ENCODE measurements at places on chromosomes 13 and 19.
A peak's percentile ranks its signal among the peaks of the same experiment; 100 is the strongest.

DNA sequence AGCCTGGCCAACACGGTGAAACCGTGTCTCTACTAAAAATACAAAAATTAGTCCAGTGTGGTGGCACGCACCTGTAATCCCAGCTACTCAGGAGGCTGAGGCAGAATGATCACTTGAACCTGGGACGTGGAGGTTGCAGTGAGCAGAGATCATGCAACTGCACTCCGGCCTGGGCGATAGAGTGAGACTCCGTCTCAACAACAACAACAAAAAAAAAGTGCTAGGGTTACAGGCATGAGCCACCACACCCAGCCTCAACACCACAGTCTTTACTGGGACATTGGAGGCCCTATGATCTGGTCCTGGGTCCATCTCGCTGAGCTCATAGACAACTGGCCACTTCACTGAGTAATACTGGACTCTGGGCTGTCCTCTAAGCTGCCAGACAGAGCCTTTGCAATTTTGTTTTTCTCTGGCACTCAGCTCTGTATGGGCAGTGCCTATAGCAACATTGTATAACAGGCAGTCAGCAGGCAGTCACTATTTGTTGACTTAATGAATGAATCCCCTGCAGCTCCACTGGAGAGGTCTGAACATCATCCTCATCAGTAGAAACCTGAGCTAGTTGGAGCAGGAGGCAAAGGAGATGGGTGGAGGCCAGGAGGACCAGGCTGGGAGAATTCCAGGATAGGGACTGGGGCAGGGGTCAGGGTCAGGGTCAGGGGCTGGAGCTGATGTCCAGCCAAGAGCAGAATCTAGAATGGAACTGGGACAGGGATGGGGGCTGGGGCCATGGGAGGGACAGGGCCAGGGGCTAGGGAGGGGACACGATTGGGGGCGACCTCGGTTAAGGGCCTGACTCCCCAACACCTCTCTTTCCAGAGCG, 8.1 kb downstream of the BLOC1S3 start:
- DNase-seq: no peak

DNA sequence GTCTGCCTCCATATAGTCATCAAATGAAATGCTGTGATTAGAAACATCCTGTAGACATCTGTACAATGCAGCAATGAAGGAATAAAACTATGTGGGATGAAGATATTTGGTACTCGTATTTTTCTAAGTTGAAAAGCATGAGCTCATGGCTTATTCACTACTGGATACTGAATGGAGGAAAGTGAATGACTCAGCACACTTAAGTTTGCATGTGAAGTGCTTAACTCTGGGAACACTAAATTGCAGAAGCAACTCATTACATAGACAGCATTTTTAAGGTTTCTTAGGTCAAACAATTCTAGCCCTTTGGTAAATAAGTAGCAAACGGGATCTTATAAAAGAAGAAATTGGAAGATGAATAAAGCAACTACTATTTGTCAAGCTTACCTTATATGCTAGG, 429.0 kb upstream of the MIR17HG start:
- no peak for DNase-seq

- no peak for DNase-seq
Measured at GRCh38 chr13:51158880-51159518, 47.9 kb upstream of the C13orf42 start.

GRCh38 chr19:33620611-33621010, 1.1 kb upstream of the CHST8 start:
- no peak for DNase-seq

- no peak for DNase-seq
Measured at GRCh38 chr19:2699413-2700140, 2.9 kb downstream of the GNG7 start.

DNA sequence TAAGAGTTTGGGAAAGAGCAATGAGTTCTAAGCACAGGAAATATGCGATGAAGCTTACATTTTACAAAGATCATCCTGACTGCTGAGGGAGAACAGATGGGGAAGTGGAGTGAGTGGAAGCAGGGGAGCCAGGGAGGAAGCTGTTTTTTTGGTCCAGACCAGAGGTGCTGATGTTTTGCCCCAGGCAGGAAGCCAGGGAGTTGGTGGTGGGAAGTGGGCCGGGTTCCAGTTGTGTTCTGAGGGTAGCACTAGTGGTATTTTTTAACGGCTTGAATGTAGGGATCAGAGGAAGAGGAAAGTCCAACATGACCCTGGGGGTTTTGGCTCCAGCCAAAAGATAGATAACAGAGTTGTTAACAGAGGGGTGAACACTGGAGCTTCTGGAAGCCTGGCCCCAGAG, 20.7 kb upstream of the OLFM4 start:
- DNase-seq: no peak

GRCh38 chr19:6812612-6813011, 40.1 kb downstream of the VAV1 start:
- no peak for DNase-seq

DNA sequence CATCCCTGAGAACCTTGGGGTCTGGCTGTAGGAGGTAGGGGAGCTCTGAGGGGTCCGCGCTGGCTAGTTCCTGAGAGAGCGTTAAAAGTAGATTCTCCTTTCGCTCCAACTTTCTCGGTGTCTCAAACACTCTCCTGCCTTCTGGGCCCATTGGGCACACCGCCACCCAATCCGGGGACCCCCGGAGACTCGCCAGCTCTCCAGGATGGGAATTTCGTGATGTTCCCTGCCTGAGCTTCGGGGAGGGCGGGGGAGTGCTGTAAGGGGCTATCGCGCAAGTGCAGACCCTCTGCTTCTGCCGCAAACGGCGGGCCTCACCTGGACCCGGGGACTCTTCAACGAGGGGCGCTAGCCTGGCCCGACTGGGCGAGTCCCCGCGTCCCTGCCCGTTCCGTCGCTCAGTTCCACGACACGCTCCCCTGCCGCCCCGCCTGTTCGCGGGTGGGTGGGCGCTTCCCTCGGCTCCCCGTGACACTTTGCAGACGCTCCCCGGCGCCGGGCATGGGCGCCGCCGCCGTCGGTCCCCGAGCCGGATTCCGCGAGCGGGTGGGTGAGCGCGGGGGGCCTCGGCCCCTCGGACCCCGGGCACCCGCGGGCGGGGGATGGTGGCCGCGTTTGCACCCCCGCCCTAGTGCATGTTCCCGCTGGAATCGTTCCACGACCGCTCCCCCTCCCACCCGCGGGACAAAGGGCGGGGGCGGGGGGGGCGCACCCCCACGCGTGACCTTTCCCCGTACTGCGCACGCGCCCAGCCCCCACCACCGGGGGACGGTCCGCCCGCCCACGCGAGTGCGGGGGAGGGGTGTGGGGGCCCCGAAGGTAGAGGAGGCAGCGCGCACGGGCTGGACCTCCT, at the start of gene CCDC106:
CCDC106 (plus strand) TSS at position 481 of the 853 bp plus-strand sequence. CDS start 835 bp downstream, outside the sequence.
- peak; percentile 71 for DNase-seq

DNA sequence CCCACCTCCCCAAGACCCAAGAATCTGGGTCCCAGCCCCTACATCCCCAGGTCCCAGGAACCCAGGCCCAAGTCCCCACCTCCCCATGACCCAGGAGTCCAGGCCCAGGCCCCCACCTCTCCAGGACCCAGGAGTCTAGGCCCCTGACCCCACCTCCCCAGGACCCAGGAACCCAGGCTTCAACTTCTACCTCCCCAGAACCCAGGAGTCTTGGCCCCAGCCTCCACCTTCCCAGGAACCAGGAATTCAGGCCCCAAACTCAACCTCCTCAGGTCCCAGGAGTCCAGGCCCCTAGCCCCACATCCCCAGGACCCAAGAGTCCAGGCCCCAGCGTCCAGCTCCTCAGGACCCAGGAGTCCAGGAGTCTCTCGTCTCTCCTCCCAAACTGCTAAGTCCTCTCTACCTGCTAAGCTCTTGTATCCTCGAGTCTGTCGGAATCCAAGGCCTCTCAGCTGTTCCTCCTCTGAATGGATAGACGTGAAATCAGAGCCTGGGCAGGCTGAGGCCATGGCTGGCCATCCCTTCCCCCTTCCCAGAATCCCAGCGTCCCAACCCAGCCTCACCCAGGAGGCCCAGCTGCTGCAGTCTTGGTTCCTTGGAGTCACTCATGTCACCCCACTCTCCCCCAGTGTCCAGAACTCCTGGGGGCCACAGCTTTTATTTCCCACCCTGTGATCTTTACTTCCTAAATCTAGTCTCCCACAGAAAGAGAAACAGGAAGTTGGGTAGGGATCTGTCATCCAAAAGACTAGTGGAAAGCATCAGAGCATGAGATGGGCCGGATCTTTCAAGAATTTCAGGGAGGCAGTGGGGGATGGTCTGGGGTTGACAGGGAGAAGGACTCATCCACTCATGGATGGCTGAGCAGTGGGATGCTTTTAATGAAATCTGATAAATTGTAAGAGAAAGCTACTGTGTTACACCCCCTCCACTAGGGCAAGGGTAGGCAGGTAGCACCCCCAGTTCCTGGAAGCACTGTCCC, at the start of gene CD209:
CD209 (minus strand) TSS at position 632 of the 982 bp plus-strand sequence; CDS start at position 609, 23 bp downstream.
- DNase-seq: no peak

GRCh38 chr19:39112338-39112890, 13.2 kb upstream of the PAK4 start:
- DNase-seq: no peak

- no peak for DNase-seq
Measured at GRCh38 chr13:101423872-101424271, 7.6 kb upstream of the NALCN start.

DNA sequence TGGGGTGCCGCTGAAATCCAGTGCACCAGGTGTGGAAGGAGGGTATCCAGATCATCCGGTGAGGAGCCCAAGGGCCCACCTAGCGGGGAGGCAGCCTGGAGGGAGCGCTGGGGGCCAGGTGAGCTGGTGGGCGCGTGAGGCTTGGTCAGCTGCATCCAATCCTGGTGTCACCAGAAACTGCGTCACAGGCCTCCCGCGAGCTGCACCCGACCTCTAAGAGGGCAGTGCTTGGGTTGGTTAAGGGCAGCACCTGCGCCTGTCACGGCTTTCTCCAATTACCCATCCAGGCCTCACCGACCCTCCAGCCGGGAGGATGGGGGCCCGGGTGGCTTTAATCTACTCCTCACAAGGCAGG, 284 bp downstream of the RNF17 start:
- DNase-seq: no peak

DNA sequence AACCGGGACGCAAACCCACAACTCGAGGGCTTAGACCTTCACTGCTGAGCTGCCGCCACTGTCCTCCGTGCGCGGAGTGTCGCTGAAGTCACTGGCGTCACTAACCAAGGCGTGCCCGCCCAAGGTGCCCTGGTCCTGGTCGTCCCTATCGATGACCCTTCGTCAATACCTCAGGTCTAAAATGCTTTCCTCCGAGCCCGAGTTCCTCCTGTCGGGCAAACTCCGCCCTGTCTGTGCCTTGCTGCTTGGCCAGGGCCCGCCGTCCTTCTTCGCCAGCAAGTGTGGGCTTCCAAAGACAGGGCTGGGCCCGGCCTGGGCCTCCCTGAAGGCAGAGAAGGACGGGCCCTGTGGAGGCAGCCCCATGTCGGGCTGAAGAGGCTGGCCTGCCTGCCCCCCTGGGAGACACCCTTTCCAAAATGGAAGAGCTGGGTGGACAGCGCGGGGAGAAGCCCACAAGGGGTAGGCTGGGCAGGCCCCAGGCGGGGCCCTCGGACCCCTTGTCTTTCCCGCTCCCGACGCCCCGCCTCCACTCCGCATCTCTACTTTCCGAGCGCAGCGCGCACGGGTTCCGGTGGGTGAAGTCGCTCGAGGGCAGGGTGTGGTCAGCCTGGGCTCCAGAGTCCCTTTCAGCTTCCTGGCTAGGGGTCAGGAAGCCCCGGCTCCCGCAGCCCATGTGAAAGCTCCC, 13.4 kb downstream of the RB1 start:
- no peak for DNase-seq

- DNase-seq: no peak
Measured at GRCh38 chr13:85529218-85529594, 270.0 kb downstream of the SLITRK6 start.

GRCh38 chr19:40228863-40229262, 2.4 kb upstream of the CCNP start:
- DNase-seq: no peak

DNA sequence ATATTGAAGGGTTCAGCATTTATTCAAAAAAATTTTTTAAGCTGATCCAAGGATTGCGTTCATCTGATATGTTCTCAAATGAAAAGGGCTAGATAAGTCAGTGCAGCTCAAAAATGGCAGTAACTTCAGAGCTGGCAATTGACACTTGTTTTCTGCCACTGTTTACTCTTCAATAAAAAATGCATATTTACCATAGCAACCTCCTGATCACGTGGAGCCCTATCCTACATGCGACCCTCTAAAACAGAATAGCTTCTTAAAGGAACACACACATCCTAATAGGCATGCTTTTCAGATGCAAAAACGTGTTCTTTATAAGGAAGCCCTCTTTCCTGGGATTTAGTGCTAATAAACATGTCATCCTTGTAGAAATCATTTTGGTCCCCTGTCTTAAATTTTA, 150.2 kb downstream of the ZNF536 start:
- no peak for DNase-seq

GRCh38 chr13:94673851-94674250, 38.5 kb downstream of the SOX21 start:
- no peak for DNase-seq

All from neuronal stem cell (in vitro differentiated cells).